Heart left ventricle (tissue), 16 donors: ENCODE measurements at places on chromosomes 2 and 18. TPM values are rescaled to one million over a fixed set of nuclear protein-coding genes. Genes with fewer than 3 reads are reported as not detected.
A peak's percentile ranks its signal among the peaks of the same experiment; 100 is the strongest.

Gene INO80D
- total RNA-seq: 15.5 TPM

Gene STEAP3
- total RNA-seq: 8.3 TPM

Gene CFAP65
- total RNA-seq: not detected

Gene EFHD1
- 20.7 TPM for total RNA-seq

Gene WIPF1
- 73.2 TPM for total RNA-seq

Gene SCN9A
- total RNA-seq: 1.1 TPM

Gene PTH2R
- total RNA-seq: not detected

Gene TUBB8B
- not detected for total RNA-seq

Gene KIF5C
- 0.22 TPM for total RNA-seq

Gene EHBP1
- total RNA-seq: 19.0 TPM

Gene CHRND
- not detected for total RNA-seq

Gene NTSR2
- total RNA-seq: not detected

Gene MC5R
- not detected for total RNA-seq

GRCh38 chr2:188984680-188985079 is 10.5 kb downstream of the COL3A1 start:
- DNase-seq: no peak

DNA sequence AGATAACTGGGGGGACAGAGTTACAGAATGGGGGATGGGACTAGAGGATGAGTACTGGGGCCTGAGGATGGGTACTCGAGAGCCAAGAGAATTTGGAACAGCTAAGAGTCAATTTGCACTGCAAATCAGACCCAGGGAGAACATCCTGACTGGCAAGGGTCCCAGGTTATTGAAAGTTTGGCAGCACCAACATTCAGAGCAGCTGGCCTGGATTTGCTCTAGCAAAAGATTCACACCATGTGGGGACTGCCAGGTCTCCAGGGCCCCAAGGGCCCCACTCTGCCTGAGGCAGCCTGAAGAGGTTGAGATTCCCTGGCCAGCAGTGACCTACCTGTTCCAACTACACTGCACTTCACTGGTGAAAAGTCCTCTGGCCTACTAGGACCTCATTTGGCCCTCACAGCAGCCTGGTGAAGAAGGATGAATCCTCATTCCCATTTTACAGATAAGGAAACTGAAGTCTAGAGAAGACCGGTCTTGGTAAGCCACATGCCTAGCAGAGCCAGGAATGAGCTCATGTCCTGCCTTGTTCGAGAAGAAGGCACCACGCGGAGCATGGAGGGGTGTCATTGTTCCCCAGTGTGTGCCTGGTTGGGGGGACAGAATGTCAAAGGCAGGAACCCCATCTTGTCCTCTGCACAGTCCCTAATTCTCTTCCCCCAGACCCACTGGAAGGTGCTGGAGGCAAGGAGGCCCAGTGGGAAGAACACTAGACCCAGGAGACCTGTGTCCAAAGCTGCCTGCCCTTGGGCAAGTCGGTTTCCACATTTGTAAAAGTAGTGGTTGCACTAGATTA is 258.6 kb downstream of the TNS1 start:
- DNase-seq: peak; percentile 58

DNA sequence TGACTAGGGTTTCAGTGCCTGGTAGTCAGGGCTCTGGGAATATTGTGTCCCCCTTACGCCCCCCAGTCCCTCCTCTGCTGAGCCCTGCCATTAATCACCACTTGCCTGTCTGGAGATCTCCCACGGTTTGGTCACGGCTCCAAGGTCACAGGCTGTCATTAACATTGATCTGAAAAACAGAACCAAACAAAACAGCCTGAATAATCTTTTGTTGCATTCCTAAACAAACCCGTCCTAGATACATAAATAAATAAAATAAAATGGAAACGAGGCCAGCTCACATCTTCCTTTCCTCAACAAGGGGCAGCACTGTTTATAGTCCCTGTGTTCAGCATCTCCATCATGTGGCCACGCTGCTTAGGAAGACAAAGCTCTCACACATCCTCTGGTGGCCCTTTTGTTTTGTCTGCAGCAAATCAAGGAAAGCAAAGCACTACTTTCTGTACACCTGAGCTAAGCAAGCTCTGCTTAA is 282.8 kb downstream of the AGPS start:
- no peak for DNase-seq

- no peak for DNase-seq
These were observed 320.7 kb downstream of the MTX2 start for GRCh38 chr2:176589825-176590440.

GRCh38 chr18:25177631-25178030 is 174.3 kb downstream of the ZNF521 start:
- DNase-seq: no peak

DNA sequence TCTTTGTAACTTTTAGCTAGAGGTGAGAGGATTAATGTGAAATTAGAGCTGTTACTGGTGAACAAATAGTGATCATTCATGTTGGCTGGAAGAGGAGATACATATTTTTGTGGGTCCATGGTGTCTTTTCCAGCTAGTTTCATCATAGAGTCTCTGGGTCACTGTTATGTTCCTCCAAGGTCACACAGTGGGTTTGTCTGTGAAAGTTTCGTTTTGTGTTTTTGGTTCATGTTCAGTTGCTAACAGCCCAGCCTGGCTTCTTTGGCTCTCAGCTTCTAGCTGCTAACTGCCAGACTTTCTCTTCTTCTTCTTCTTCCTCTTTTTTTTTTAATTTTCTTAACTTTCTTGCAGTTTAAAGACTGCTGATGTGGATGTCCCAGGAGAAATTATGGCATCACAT is 480.0 kb upstream of the SYT4 start:
- DNase-seq: no peak

DNA sequence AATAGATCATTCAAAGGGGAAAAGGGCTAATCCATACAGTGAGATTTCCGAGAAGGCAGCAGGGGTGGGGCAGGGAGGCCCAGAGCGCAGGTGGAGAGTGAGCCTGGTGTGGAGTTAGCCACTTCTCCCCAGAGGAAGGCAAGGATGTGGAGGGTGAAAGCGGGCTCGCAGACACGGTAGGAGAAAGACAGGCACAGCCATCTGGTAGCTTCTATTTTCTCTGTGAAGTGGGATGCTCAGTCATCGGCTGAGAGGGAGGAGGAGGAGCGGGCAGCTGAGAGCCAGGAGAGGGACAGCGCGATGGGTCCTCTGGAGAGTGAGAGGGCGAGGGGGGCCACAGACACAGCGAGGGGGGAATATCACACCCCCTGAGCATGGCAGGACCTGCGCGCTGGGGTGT is 153.3 kb upstream of the NDUFV2 start:
- no peak for DNase-seq

GRCh38 chr2:53131416-53131815 is 636.2 kb upstream of the CHAC2 start:
- no peak for DNase-seq

DNA sequence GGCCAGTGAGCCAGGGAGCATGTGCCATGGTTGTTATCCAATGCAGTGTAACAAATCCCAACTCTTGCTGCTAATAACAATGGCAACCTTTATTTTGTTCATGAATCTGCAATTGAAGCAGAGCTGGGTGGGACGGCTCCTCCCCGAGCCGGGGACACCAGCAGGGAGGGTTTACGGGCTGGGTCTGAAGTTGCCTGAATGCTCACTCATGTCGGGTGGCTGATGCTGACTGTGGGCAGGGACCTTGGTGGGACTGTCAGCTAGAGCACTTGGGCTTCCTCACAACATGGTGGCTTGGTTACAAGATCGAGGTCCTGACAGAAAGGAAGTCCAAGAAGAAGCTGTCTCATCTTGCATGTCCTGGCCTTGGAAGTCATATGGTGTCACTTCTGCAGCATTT is 264.5 kb downstream of the NDUFA10 start:
- DNase-seq: no peak

- no peak for DNase-seq
These were observed 166.7 kb upstream of the SLC39A10 start for GRCh38 chr2:195490319-195490718.

GRCh38 chr2:226711606-226712296 is 87.9 kb downstream of the IRS1 start:
- no peak for DNase-seq

- no peak for DNase-seq
These were observed 144.1 kb downstream of the CELF4 start for GRCh38 chr18:37421341-37422077.

DNA sequence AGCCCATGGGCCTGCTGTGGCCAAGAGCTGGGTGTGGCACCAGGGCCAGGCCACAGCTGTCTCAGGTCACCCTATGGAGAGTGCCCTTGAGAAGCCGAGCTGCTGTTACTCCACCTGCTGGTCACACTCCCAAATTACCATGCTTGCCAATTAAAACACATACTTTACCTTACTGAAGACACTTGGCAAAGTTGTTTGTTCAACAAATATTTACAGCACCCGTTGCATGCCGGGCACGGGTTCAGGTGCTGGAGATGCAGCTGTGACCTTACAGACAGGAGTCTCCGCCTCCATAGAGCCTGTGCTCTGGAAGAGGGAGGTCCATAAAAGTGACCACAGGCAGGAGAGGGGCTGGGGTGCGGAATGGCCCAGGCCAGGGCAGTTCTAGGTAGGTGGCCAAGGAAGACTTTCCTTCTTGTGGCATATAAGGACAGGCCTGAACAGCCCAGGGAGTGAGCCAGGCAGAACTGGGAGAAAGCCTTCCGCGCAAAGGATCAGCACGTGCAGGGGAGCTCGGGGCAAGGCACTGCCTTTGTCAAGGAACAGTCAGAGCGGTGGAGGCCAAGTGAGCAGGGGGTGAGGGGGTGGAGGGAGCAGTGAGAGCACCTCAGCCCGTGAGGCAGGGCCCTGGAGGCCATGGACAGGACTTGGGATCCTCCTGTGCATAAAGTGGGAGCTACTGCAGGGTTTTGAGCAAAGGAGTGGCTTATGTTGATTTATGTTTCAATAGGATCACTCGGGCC is 23.6 kb upstream of the RBM44 start:
- DNase-seq: no peak

DNA sequence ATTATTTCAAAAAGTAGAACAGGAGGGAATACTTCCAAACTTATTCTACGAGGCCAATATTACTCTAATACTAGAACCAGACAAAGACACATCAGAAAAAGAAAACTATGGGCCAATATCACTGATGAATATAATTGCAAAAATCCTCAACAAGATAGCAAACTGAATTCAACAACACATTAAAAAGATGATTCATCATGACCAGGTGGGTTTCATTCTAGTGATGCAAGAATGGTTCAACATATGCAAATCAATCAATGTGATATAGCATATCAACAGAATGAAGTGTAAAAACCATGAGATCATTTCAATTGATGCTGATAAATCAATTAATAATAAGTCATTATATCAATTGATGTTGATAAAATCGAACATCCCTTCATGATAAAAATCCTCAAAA is 22.4 kb upstream of the EML6 start:
- no peak for DNase-seq

DNA sequence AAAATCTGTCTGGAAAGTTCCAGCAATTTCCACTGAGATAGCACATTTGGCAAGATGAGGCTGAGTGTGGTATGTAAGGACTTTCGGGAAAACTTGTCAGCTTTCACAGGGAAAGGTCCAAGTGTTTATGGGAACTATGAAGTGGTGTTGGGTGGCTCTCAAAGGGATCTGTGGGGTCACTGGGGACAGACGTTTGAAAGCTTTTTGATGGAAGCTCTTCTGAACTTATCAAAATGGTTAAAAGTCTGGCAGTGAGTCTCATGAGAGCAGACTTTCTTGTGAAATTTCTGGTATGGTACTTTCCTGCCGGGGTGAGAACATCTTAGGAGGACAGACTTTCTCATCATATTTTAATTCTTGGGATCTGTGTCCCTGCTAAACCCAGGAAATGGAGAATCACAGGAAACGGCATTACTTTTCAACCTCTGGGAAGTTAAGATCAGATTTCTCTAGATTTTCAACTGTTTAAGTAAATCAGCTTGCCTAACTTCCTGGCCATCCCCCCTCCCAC is 546.3 kb upstream of the ZEB2 start:
- no peak for DNase-seq

DNA sequence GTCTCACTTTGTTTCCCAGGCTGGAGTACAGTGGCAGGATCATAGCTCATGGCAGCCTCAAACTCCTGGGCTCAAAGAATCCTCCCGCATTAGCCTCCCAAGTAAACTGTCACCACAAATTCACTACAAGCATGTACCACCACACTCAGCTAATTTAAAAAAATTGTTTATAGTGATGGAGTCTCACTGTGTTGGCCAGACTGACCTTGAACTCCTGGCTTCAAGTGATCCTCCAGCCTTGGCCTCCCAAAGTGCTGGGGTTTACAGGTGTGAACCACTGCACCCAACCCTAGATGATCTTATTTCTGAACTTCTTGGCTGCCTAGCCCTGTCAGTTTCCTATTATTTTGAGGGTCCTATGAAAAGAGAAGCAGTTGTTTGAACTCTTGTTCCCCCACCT is 14.8 kb downstream of the DYNC2LI1 start:
- DNase-seq: no peak

- no peak for DNase-seq
These were observed 87.7 kb downstream of the SH3YL1 start for GRCh38 chr2:175880-176820.

- no peak for DNase-seq
These were observed 19.7 kb upstream of the DCTN1 start for GRCh38 chr2:74399785-74400184.

DNA sequence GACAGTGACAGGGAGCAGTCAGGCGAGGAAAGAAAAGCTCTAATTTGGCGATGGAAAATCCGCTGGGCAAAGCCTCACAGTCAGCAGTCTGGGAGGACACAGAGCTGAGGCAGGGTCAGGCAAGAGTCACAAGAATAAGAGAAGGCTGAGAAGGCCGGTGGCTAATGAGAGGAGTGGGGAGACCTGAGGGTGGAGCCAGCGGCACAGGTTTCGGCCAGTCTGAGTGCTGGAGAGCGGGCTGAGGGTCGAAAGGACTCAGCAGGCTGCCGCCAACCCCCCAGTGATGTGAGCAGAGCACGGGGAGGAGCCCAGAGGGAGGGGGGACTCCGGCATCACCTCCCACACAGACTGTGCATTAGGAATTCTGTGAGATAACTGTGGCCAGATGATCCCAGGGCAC is 500.6 kb upstream of the MYT1L start:
- peak; percentile 2 for DNase-seq

DNA sequence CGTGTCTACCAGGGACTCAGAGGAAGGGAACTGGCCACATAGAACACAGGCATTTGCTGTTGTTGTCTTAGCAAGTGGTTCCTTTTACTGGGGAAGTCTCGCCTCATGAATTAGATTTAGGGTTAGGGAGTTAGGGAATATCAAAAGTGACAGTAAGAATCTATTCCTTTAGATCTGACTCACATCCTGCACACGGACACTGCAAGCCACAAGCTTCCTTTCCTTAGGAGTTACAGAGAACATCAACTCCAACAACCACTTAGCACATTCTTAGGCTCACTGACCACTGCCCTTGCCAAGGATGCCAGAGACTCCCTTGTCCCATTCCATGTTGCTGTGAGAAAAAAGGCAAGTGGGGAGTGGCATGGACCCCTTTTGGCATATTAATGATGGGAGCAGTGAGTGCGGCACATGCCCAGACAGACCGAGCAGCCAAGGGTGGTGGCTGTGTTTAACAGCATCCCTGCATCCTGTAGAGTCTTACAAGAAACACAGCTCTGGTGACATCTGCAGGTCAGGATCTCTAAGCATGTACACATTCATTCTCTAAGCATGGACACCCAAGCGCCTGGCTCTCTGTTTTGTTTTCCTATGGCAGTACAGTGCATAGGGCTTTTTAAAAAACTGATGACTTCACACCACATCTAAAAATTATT is 745.6 kb upstream of the RAB6C start:
- DNase-seq: no peak

GRCh38 chr2:70613521-70613920 is 59.9 kb upstream of the TGFA start:
- DNase-seq: no peak
